ENCODE measurements at places on chromosomes 12 and 14.

GRCh38 chr14:62776300-62776699 lies 269.0 kb downstream of the KCNH5 start:
- no peak for DNase-seq

- DNase-seq = no peak
These were observed 6.5 kb downstream of the BHLHE41 start for GRCh38 chr12:26118308-26118707.

- DNase-seq = no peak
These were observed 52.0 kb downstream of the KCNMB4 start for GRCh38 chr12:70418101-70418500.

DNA sequence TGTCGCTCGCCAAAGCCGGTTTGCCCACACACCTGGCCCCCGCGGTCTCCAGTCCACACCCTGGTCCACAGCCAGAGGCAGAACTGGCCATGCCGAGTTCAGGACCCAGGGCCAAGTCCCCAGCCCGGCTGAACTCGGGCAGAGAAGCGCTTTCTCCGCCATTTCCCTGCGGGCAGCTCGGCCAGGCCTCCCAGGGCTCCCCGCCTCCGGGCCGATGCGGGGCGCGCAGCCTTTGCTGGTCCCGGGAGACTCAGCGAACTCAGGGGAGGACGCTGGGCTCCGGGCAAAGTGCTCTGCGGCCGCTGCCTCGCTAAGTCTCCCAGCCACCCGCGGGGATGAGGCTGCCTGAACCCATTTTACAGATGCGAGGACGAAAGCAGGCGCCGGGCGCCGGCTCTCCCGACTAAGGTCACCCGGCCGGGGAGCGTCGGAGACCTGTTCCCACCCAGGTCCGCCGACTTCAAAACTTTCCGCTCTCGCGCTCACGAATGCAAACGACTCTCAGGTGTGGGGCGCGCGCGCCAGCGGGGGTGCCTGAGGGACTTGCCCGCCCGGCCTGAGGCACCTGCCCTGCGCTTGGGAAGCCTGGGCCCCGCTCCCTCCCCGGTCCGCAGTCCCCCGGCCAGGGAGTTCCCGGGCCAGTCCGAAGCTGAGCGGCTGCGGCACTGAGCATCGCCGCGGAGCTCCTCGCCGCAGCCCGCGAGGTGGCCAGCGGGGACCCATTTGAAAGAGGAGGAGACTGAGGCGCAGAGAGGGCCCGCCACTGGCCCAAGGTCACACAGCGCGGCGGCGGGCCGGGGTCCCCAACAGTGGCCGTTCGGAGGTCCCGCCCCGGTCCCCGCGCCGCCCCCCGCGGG lies 627 bp downstream of the TESC start:
- DNase-seq = no peak

- no peak for DNase-seq
These were observed 56.9 kb upstream of the CORO1C start for GRCh38 chr12:108788076-108788782.

GRCh38 chr12:9134981-9135628 lies 19.4 kb upstream of the A2M start:
- no peak for DNase-seq

GRCh38 chr14:69657950-69658355 lies 46.6 kb downstream of the SUSD6 start:
- DNase-seq = no peak

DNA sequence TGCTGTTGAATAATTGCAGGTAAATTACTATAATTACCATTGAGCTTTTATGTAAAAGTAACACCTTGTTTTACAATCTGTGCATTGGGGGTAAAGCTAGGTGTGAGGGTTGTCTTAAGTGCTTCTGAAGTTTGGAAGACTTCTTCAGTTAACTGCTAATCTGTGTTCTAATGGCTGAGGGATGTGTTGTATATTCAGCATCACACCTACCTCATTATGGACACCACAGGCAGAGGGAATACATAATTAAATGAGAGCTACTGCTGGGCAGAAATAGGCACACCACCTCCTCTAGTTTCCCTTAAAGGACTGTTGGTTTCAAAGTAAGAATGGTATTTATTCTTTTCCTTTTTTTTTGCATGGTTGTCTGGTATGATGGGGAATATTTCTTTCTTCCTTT lies 502.3 kb upstream of the RGS6 start:
- no peak for DNase-seq

- DNase-seq = no peak
These were observed 107.2 kb downstream of the RAD51B start for GRCh38 chr14:67926821-67927220.

- DNase-seq = no peak
These were observed 86.3 kb downstream of the VCPKMT start for GRCh38 chr14:50030036-50030435.

DNA sequence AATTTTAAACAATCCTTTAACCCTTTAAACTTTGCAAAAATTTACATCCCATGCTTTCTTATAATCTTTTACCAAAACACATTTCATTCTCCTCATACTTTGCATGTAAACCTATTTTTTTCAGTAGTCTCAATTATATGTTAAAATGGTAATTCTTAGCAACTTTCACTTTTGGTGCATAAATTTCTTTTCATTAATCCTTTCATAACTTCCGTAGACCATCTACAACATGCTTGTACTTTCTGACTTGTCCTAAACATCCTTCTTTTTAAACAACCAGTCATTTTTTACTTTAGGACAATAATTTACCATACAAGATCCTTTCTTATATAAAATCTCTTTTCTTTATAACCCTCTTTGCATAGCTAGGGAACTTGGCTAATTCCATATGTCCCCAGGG lies 19.5 kb downstream of the CCDC91 start:
- DNase-seq = no peak

Data from NCI-H1930 (cell line).